Tongue (tissue), 3 donors: ENCODE measurements at places on chromosomes 4 and X.
A peak's percentile ranks its signal among the peaks of the same experiment; 100 is the strongest.

DNA sequence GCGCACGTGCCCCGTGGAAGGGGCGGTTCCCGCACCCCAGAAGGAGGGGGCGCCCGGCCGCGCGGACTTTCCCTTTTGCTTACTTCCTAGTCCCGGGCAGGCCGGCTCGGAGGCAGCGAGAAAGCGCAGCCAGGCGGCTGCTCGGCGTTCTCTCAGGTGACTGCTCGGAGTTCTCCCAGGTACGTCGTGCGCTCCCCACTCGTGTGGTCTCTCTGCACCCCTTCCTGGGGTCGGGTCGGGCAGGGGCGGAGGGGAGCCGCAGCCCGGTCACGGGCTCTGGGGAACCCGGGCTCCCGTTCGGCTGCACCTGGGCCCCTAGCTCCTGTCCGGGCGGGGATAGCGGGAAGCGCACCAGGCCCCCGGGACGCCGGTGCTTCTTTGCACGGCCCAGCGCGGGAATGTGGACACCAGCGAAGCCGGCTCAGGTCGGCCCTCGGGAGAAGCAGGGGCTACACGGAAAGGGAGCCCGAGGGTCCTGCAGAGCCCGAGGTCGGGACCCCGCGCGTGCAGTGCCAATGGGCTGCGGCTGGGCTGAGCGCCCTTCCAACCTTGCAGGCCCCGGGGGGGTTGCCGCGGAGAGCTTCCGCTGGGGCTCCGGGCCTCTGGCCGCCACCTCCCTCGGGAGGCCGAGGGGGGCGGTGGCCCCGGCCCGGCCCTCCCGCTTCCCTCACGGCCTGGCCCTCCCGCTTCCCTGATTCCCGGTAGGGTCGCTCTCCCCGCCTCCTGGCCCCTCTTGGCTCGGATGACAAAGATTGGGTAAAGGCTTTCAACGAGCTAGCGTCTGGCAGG lies at the start of gene TLR2:
TSS of gene TLR2 (plus strand) at position 99 of the 789 bp plus-strand sequence. CDS start 18,628 bp downstream, outside the sequence.
- peak; percentile 57 for DNase-seq

GRCh38 chrX:9464435-9465371 lies at the start of gene TBL1X:
Gene TBL1X (plus strand): TSS chrX:9465058. CDS start chrX:9653587, 188,529 bp downstream.
- DNase-seq, result peak; percentile 58

GRCh38 chr4:51942833-51943215 lies 77.3 kb downstream of the LRRC66 start:
- no peak for DNase-seq

DNA sequence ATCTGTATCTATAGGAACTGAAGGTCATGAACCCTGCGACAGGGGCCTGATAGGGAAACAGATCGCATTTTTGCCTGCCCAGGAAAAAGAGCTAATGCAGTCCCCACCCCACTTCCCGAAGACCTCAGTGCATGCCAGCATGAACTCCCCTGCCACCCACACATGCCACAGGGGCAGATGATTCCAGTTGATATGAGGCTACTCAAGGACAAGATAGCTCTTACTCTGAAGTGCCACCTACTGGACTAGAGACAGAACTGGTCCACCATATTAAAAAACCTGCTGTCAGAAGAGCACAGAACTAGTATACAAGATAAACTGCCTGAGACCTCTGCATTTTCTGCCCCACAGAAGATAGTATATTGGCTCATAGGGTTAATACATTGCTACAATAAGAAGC lies 68.0 kb downstream of the YIPF7 start:
- no peak for DNase-seq

DNA sequence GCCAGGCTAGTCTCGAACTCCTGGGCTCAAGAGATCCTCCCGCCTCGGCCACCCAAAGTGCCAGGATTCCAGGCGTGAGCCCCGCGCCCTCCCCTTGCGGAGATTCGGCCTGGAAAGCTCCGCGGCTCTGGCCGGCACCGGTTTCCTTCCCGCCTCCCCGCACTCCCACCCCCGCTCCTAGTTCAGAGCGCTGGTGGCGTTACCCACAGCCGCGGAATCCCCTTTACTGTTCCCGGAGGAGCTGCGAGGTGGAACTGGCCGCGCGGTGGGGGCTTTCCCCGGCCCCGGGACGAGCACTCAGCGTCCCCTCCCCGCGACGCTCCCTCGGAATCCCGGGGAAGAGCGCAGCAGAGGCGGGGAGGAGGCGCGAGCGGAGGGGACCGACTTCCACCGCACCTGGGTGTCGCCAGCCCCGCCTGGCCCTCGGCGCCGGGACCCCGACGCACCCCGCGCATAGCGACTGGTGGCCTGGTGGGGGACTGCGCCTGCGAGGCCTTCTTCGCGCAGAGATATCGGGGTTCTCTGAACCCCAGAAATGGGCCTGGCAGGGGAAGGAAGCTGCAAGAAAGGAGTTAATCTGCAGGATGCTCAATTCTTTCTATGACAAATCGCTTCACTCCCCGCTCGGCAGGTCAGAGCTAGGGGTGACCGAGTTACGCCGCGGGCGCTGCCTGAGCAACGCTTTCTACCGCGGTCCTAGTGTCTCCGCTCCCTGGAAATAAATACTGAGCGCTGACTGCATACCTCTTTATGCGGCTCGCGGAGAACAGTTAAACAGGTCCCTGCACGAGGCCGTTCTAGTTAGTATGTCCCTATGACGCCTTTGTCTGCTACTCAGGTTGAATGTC lies 14.6 kb upstream of the SLC25A4 start:
- DNase-seq, result peak; percentile 17

GRCh38 chr4:185189606-185190305 lies 14.0 kb downstream of the CFAP97 start:
- no peak for DNase-seq

GRCh38 chr4:37393321-37393720 lies 148.8 kb downstream of the NWD2 start:
- no peak for DNase-seq

DNA sequence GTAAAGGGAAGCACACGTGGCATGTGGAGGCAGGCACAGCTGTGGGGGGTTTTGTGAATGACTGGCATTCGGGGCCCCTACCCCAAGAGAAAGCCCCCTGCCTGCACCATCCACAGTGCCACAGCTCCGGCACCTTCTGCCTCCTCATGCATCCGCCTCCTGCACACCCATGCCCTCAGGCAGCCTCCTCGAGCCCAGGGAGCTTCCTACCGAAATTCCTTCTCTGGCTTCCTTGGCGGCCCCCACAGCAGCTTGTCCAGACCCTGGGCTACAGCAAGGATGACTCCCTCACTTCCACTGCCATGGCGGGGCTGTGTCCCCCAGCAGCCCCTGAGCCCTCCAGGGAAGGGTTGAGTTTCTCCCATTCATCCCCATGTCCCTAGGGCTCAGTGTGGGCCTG lies 99.9 kb downstream of the WFS1 start:
- DNase-seq, result no peak

GRCh38 chr4:148445071-148445859 lies 3.1 kb upstream of the NR3C2 start:
- peak; percentile 84 for DNase-seq

- no peak for DNase-seq
These were observed 49.5 kb downstream of the STAP1 start for GRCh38 chr4:67608027-67608426.

GRCh38 chr4:87219632-87220093 lies 755 bp downstream of the KLHL8 start:
- peak; percentile 56 for DNase-seq

DNA sequence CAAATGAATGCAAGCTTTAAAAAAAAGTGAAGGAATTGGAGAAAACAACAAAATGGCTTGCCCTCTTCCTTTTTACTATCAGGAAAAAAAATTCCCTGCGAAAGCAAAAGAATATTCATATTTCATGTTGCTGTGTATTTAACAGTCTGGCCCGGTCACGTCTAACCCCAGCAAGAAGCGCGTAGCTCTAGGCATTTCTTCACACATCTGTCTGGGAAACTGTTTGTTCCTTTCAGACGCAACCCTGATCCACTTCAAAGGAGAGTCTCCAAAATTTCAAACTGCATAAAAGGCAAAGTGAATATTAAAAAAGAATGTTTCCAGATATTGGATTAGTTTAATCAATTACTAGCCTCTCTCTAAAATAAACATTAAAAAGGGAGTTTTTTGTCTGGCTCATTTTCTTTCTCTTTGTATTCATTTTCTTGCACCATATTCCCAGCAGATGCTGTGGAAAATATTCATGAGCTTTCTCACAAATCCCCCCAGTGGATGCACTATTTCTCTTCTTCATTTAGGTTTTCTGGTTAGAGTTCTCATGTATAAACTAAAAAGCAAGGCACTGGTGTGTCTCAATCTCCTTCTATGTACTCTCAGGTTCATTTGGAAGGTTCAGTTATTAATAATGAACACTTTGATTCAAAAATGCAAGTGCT lies 145.3 kb downstream of the MID1 start:
- DNase-seq, result peak; percentile 28

- no peak for DNase-seq
These were observed 41.8 kb downstream of the RAB40A start for GRCh38 chrX:103477496-103477895.

DNA sequence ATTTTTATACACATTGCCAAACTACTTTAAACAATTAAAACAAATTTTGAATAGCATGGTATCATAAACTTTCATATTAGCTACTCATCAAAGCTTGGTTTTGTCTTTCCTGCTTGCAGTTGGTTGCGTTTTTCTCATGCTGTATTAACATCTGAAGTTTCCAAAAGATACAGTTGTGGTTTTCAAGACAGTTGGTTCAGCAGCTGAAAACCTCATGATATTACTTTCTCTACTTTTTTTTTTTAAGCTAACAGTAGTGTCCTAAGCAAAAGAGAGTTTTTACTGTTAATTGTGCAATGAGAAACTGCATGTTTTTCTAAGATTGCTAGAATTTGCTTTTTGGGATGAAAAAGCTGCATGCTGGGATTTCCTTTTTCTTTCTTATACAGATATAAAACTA lies 15.2 kb downstream of the RUFY3 start:
- peak; percentile 31 for DNase-seq

- peak; percentile 2 for DNase-seq
These were observed 79.1 kb downstream of the PWWP3B start for GRCh38 chrX:106247162-106247561.

DNA sequence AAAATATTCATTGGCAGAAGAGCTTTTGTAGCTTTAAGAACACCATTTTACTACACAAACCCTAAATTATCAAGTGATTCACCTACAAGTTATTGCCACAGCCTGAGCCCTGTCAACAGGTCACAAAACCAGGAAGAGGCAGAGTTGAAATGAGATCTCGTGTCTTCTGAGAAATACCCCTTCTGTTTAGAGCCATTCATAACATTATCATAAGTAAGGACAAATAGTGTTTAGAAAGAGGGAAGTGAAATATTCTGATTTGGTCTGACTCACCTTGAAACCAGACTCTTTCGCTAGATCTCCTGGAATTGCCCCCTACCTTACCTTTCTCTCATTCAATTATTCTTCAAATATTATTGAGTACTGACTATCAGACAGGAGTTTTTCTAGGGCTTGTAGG lies 5.9 kb downstream of the ETDB start:
- no peak for DNase-seq

DNA sequence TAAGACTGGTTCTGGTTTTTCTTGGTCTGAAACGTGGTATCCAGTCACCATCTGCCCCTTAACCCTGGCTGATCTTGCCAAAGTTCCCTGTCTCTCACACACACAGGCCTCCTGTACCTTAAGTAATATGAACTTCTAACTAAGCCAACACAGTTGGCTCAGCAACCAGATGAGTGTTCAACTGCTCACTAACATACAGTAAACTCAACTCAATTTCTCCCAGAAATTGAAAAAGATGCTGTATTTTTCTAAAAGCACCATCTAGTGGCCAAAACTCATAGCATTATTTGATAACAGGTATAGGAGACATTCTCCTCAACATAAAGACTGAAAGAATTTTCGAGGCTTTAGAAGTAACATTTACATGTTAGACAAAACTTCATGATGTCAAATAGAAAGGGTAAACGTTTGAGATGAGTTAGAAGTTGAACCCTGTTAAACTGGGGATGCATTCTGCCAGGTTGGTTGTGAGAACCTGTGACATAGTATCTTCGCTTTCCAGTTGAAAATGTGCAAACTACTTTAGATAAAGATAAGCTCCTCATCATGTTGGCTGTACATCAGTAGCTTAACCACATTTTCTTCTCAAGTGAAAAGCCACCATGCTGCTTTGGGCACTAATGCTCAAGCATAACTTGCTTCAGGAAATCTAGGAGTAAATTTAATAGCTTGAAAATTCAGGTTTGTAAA lies 31.2 kb downstream of the CCNI start:
- peak; percentile 76 for DNase-seq

DNA sequence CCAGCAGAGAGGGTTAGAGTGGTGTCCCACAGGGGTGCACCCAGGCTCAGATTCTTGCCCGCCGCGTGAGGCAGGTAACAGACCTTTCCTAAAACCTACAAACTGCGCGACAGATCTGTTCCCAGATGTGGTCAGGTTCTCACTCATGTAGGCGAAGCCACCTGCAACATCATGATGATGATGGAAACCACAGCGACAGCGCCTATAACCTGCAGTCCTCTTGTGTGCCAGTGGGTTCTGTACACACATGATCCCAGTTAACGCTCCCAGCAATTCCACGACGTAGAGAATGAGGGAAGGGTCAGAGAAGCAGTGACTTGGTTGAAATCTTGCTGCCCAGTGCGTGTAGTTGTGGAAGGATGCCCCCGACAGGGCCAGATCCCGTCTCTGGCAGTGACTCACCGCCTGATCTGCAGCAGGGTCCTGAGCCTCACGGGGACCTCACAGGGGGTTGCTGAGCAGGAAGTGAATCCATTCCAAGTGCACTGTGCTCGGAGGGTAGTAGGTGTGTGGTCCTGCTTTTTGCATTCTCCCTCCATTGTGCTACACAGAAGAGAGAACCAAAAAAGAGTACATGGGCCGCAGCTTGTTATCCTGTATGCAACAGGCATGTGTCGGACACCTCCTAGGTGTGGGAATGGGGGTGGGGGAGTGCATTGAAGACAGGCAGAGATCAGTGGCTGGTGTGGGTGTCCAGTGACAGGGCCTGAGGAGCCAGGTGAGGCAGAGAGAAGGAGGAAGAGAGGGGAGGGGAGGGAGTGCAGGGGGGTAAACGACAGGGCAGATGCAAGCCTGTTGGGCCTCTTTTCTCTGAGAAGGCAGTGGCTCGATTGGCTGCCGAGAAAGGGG lies 66.6 kb downstream of the MTMR1 start:
- no peak for DNase-seq

DNA sequence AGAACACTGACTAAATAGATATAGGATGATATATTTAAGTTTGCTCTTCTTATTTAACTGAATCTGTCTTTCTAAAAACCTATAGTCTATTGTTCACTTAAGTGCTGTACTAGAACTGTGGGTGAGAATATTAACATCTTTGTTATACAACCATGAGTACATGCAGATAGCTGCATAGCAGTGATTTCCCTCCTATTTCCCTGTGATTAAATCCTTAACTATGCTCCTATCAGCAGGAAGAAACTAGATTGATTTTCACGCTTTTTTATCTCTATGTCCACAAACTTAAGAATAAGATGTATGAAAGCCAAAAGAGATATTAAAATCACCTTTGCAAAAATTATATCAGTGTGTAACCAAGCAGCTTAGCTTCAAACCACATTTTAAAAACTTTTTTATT lies 11.3 kb upstream of the UGT2A3 start:
- no peak for DNase-seq

GRCh38 chr4:76703123-76703490 lies 194.8 kb downstream of the SOWAHB start:
- DNase-seq, result no peak

DNA sequence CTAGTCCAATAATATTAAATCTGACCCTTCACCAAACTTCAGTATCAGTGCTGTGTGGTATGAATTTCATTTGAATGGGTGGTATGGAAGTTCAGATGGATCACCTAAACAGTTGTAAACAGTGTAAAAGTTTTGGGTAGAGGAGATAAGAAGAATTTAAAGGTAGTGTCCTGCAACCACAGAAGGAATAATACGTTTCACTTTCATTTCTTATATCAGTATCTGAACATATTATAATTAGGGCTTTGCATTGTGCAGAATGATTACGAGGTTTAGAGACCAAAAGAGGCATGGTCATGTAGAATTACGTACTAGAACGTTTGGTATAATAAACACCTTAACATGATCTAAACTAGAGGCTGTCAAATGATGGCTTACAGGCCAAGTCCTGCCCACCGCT lies 116.1 kb downstream of the PDLIM5 start:
- no peak for DNase-seq
